ENCODE measurements at places on chromosomes 16 and 17.
A peak's percentile ranks its signal among the peaks of the same experiment; 100 is the strongest.

- DNase-seq, result no peak
These were observed 30.0 kb downstream of the CRAMP1 start for GRCh38 chr16:1642148-1642547.

GRCh38 chr17:74744349-74744713 is 4.1 kb upstream of the NHERF1 start:
- no peak for DNase-seq

DNA sequence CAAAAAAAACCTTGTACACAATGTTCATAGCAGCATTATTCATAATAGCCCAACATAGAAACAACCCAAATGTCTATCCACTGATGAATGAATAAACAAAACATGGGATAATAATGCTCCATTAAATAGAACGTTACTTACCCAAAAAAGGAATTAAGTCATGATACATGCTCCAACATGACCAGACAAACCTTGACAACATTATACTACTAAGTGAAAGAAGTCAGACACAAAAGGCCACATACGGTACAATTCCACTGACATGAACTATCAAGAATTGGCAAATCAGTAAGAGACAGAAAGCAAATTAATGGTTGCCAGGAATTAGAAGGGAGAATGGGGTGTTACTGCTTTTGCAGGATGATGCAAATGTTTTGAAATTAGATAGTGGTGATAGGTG is 193.8 kb upstream of the SHISA6 start:
- no peak for DNase-seq

- DNase-seq, result no peak
These were observed 102.8 kb downstream of the GSG1L start for GRCh38 chr16:27960619-27961295.

DNA sequence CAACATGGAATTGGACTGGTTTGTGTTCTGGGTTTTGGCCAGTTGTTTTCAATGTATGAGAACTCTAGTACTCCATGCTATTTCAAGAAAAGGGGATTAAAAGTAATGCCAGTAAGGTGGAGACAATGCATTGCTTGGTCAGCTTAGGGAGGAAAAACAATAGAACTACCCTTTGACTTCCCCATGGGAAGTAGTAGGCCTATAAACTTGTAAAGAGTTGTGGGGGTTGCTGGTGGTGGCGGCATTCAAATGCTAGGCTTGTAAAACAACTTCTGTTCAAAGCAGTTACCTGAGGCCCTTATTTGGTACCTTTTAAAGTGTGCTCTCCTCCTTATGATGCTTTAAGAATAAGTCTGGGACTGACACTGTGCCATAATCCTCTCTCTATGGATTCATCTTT is 9.4 kb downstream of the MAP3K3 start:
- DNase-seq, result no peak

GRCh38 chr16:72501739-72502593 is 330.0 kb upstream of the PMFBP1 start:
- peak; percentile 59 for DNase-seq

- DNase-seq, result no peak
These were observed 372.7 kb downstream of the SLC39A11 start for GRCh38 chr17:72719578-72720493.

DNA sequence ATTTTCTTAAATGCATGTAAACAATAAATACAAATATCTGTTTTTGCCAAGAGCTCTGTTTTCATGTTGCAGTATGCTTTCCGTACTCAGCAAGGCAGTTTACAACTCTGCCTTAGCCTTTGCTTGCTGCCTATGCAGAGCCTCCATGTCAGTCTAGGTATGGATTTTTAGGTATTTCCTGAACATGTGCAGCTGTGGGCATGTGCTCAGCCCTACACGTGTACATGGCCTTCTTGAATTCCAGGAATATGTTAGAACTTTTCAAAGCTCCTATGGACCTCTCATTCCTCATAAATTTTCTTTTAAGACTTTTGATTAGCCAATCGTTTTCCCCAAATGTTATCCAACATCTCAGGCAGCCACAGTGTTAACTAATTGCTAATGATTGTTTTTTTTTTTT is 63.8 kb downstream of the SYCE1L start:
- DNase-seq, result no peak

DNA sequence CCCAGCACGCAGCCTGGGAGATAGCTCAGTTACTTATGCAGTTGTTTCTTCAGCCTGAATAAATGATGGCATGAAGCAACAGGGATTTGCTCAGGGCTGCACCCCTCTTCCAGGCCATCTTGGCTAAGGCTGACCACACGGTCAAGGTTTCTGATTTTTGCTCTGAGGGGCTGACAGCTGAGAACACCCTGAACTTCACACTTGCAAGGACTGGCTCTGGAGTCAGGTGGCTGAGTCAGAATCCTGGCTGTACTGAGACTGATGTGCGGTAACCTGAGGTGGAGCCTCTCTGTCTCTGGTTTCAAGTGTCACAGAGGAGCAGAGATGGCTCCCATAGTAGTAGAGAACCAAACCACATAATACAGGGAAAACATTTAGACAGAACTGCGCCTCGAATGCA is 4.8 kb downstream of the MTHFSD start:
- DNase-seq, result no peak

GRCh38 chr17:77579682-77580081 is 378.8 kb upstream of the TNRC6C start:
- no peak for DNase-seq

DNA sequence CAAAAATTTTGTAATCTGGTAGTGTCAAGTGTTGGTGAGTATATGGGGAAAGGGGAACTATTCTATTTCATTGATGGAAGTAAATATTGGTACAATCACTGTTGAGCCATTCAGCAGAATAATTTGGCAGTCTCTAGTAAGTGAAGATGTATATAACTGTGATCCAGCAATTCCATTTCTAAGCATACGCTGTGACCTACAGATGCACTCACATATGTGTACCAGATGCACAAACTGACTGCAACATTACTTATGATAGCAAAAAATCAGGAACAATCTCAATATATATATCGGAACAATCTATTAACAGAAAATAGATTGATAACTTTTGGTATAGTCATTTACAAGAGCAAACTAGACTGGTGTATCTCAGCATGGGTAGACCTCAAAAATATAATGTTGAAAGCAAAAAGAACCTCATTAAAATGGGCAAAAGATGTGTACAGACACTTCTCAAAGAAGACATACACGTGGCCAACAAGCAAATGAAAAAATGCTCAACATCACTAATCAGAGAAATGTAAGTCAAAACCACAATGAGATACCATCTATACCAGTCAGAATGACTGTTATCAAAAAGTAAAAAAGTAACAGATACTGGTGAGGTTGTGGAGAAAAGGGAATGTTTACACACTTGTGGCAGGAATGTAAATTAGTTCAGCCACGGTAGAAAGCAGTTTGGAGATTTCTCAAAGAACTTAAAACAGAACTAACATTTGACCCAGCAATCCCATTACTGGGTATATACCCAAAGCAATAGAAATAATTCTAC is 20.7 kb downstream of the ADAP2 start:
- no peak for DNase-seq

DNA sequence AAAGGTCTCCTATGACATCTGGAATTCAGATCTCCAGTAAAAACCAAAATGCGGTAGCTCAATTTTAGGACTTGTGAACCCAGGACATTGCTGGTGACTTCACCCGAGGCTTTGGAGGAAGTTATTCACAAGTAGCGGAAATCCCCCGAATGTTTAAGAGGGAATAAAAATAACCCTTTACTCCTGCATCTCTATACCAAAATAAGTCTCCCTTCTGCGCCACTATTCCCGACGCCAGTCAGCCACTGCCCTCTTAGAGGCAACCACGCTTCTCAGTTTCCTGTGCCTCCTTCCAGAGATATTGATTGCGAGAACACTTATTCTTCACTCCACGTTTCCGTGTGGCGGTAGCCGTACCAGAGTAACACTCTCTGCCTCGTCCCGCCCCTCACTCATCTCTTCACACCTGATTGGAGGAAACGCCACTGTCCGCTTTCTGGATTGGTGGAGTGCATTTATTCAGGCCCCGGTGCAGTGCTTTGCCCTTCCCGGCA is 27.4 kb downstream of the EMP2 start:
- DNase-seq, result no peak

GRCh38 chr17:55751720-55752250 is 934 bp downstream of the PCTP start:
- DNase-seq, result no peak

GRCh38 chr17:30829022-30829421 is 2.7 kb upstream of the ATAD5 start:
- no peak for DNase-seq

DNA sequence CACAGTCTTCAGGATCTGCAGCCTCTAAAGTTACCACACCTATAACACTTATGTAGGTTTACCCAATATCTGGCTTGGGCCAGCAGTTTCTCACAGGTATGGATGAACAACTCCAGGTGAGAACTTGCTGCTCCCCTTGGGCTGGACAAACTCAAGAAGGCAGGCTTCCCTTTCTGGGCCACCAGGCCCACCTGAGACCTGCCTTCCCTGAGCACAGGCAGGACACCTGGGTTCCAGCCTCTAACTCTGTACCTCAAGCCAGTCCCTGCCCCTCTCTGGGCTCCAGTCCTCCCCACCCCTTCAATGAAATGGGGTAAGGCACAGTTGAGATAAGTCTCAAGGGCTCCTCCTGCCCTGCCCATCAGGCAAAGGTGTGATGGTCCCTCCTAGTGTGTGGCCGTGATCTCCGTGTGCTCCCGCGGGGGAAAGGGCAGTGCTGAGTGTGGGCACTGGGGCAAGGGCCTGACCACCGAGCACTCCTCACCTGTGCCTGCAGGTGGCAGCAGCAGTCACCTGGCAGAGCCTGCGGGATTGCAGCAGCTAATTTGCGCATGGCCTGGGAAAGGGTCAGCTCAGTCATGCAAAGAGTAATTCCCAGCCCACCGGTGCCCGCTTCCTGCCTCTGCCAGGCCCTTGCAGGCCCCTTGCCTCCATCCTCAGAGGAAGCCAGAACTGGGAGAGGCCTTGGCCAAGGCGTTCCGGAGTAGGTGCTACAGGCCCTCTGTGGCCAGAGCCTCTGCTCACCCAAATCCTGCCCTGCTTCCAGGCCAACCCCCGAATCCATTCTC is 28.2 kb upstream of the ADGRG1 start:
- peak; percentile 65 for DNase-seq

DNA sequence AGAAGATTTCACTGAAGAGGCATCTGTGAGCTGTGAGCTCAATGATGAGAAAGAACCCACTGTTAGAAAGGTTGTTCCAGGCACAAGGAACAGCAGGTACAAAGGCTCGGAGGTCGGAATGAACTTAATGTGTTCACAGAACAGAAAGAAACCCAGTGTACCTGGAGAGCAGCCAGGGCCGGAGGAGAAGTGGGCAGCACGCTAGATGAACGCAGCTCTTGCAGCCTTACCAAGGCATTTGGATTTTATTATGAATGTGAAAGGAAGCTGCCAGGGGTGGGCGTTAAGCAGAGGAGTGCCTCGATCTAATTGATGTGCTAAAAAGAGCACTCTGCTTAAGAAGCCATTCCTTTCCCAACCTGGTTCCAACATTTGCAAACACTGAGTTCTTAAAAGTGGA is 19.0 kb downstream of the EEF2K start:
- no peak for DNase-seq

- no peak for DNase-seq
These were observed 333.0 kb downstream of the SEC14L1 start for GRCh38 chr17:77473615-77474226.

- DNase-seq, result peak; percentile 82
These were observed 10.6 kb upstream of the TERF2 start for GRCh38 chr16:69396187-69397061.

GRCh38 chr16:2959206-2959605 is 4.9 kb upstream of the KREMEN2 start:
- no peak for DNase-seq

- no peak for DNase-seq
These were observed 2.2 kb upstream of the BAHCC1 start for GRCh38 chr17:81392909-81393654.

GRCh38 chr17:58995247-58995940 is 111.3 kb downstream of the TRIM37 start:
- no peak for DNase-seq

DNA sequence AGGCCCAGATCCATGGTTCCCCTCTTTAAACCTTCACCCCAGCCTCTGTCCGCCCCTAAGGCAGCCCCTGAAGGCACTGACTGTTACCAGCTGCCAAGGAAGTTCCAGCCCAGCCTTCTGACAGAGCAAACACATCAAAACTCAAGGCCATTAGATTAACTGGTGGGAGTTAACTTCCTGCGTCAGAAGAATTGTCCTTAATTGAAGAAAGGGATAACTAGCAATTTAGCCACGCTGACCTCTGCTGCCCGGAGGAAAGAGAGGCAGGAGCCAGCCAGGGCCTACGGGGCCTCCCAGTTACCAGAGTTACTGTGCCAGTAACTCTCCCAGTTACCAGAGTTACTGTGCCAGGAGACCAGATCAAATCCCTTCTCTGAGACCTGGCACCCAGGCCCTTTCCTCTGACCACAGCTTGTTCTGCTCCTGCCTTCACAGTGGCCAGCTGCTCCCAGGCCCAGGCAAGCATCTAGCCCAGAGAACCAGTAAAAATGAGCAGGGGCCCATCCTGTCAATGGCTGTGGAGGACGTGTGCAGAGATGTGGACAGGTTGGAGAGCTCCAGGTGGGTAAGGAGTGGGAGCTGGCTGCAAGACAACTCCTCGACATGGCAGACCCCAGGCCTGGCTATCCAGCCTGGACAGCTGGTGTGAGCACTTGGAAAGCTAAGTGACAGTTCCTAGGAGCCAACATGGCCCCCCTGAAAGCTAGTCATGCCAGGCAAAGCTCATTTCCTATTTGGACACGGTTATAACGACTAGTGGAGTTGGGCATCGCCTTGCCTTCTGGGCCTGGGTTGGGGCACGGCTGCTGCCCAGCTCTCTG is 2.8 kb upstream of the PITPNM3 start:
- DNase-seq, result no peak

- DNase-seq, result no peak
These were observed 51.2 kb upstream of the MTMR4 start for GRCh38 chr17:58565389-58566311.

DNA sequence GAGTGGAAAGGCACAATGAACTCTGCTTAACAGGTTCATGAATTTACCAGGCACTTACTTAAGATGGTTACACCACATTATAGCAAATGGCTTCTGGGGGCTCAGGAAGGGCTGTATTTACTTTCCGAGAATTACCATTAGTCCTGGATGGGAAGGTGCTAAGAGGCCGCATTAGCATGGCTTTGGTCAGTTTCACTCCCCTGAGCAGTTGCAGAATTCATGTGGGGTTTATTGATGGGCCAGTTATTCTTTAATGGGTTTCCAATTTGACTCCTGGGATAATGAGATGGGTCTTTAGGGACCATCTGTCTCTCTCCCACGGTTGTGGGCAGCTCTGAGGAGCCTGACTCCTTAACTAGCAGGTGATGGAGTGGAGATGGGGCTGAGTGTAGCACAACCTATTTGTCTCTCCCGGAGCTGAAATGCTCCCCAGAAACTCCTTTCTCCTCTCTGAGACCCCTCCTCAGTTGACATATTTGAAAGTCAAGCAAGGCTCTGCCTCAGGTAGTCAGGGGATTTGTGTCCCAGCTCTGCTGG is 652.5 kb downstream of the HS3ST4 start:
- DNase-seq, result no peak

DNA sequence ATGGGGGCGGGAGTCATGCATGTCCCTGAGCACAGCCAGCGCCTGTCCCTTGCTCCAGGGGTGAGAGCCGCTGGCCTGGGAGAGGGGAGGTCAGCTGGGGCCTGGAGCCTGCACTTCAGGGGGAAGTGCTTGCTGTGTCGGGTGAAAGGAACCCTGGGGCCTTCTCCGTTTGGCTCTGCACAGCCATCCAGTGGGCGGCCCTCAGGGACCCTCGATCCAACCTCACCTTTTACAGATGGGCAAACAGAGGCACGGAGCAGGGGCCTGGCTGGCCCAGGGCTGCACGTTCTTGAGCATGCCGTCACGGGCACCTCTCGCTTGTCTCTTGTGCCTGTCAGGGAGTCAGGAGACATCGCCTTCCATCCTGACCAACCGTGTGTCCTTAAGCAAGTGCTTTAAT is 1.8 kb downstream of the SNX20 start:
- no peak for DNase-seq

GRCh38 chr16:3789375-3790099 is 72.2 kb upstream of the TRAP1 start:
- no peak for DNase-seq
